ELR (cell line): ENCODE measurements at places on chromosomes 16 and 17.

- no peak for DNase-seq
Measured at GRCh38 chr16:22857296-22858025, 43.5 kb downstream of the HS3ST2 start.

GRCh38 chr16:56625140-56625942 lies at the start of gene MT1E:
MT1E (plus strand) TSS chr16:56625781; CDS start chr16:56625852, 71 bp downstream.
- DNase-seq: peak; percentile 86

DNA sequence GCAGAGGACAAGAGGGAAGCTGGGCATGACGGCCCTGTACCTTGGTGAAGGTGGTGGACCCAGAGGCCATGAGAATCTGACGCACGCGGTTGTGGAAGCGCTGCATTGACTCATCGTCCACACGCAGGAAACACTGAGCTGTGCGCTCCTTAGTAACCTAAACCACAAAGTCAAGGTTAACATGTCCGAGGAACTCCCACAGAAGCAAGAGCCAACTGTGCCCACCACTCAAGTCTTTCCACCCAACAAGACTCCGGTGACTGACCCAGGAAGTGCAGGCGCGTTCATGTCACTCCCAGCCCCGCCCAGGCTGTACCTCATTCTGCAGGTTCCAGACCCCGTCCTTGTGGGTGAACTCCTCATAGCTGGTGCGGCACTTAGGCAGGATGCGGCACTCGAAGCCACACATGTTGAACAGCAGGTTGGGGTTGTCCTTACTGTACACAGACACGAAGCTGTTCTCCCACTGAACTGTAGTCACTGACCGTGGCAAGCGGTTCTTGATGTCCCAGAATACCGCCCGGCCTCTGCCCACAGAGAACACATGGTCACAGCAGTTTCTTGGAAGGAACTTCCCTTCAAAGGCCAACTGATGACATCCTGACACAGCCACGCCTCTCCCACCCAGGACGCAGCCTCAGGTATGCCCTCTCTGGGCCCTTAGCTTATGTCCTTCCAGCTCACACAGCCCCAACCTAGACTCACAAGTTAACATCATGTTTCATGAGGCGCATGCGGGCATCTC lies 11.5 kb downstream of the PRPF8 start:
- DNase-seq: no peak

DNA sequence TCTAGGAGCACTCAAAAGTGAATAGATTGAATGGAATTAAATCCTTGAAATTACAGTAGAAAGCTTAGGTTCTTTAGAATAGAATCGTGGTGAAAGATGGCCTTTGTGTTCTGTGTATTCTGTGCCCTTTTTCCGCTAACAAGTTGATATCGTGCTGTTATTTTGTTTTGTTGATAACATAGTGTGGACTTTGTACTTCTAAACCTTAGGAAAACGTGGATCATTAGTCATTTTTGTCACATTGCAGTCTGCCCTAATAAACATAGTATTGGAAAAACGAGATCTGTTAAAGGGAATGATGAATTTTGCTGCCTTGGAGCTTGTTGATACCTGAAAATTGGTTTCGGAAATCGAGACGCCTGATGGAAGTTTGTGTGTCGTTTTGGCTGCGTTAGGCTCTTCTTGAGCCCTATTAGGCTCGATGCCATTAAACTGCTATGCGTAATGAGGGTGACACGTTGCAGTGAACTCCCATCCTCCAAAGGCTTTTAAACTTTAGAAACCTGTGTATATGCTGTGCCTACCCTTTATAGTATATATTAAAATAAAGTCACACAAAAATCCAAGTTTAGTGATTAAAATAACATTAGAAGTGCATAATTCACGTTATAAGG lies 145.7 kb downstream of the PRKCA start:
- DNase-seq: no peak

- peak; percentile 77 for DNase-seq
Measured at GRCh38 chr17:63785556-63785955, 11.6 kb downstream of the DDX42 start.

GRCh38 chr17:27856676-27857432 lies 36.3 kb downstream of the LYRM9 start:
- no peak for DNase-seq

DNA sequence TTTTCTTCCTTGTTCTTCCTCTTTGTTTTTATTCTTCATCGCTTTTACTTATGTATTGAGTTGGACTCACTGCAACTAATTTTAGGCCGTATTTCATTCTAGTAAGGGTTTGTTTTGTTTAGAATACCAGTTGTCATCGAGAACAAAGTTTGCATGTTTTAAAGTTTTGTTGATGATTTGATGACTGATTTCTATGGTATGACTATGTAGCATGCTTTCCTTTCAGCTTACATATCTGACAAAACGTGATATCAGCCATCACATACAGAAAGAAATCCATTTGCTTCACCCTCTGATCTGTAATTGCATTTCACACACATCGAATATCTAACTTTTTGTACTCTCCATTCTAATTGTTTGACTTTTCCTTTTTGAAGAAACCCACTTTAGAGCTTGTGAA lies 4.0 kb downstream of the PRKCA start:
- DNase-seq: peak; percentile 74

GRCh38 chr16:69314534-69314933 lies 3.4 kb downstream of the VPS4A start:
- no peak for DNase-seq

DNA sequence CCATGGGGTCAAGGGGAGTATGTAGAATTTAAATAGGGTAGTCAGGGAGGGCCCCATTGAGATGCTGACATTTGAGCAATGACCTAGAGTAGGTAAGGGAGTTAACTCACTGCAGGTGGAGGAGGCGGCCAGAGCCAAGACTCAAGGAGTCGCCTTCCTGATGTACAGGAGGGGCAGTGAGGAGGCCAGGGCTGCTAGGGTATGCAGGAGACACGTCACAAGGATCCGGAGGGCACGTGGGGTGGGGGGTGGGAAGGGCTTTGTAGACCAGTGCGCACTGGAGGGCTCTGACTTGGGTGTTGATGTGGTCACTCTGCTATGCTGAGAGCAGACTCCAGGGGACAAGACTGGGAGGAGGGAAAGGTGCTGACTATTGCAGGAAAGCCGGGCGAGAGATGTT lies 37.5 kb downstream of the SPECC1 start:
- no peak for DNase-seq

DNA sequence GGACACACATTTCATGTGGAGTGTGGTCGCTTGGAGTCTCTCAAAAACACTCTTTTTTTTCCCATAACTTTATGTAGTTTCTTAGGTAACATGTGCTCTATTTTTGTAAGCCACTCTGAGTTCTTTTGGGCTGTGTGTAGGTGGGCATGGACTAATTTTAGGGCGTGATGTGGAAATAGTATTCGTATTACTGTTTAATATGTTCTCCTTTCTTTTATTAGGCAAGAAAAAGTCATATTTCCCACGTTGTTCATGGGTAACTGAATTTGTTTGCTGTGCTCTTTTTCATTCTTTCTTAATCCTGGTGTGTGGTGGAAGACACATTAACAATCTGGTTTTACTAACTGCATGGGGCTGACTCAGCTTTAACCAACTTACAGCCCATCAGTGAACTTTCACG lies 27.4 kb downstream of the NDEL1 start:
- no peak for DNase-seq

- peak; percentile 76 for DNase-seq
Measured at GRCh38 chr16:71883849-71884638, at the start of gene ZNF821. ZNF821 (minus strand) TSS chr16:71884182; CDS start chr16:71879946, 4,236 bp downstream.

DNA sequence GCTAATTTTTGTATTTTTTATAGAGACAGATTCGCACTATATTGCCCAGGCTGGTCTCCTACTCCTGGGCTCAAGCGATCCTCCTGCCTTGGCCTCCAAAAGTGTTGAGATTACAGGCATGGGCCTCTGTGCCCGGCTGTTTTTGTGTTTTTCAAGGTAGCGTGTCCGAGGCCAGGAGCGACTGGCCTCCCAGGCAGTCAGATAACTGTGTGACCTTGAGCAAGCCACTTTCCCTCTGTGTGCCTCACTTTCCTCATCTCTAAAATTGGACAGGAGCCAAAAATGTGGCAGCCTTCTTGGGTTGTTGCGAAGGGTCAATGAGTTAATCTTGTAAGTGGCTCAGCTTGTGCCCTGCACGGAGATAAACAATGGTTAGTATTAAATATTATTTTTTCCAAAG lies 2.4 kb downstream of the ABCC1 start:
- no peak for DNase-seq

DNA sequence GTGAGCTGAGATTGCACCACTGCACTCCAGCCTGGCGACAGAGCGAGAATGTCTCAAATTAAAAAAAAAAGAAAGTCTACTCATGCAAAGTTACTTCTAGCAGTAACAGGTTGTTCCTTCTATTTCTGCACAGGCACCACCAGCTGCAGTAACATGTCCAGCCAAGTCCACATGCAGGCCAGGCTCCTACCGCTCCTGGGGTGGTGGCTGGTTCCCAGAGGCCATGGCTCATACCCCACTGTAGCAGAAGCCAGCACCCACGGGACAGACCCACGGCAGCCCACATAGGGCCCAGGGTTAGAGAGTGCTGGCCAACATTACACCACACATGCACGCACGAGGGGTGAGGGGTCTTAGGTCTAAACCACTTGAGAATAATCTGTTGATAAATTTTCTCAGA lies 26.7 kb upstream of the TRAP1 start:
- DNase-seq: no peak

GRCh38 chr17:64947152-64947551 lies 27.9 kb upstream of the LRRC37A3 start:
- no peak for DNase-seq

DNA sequence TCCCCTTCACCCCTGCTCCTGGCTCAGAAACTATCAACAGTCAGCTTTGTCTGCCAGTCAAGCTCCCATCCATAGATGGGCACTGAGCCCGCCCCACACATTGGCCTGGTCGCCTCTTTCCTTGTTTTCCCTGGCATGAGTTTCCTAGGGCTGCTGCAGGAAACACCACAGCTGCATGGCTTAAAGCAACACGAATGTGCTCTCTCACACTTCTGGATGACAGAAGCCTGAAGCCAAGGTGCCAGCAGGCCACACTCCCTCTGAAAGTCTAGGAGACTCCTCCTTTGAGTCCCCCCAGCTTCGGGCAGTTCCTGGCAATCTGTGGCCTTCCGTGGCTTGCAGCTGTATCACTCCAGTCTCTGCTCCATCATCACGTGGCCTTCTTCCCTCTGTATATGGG lies 69.9 kb downstream of the TBC1D16 start:
- DNase-seq: no peak

DNA sequence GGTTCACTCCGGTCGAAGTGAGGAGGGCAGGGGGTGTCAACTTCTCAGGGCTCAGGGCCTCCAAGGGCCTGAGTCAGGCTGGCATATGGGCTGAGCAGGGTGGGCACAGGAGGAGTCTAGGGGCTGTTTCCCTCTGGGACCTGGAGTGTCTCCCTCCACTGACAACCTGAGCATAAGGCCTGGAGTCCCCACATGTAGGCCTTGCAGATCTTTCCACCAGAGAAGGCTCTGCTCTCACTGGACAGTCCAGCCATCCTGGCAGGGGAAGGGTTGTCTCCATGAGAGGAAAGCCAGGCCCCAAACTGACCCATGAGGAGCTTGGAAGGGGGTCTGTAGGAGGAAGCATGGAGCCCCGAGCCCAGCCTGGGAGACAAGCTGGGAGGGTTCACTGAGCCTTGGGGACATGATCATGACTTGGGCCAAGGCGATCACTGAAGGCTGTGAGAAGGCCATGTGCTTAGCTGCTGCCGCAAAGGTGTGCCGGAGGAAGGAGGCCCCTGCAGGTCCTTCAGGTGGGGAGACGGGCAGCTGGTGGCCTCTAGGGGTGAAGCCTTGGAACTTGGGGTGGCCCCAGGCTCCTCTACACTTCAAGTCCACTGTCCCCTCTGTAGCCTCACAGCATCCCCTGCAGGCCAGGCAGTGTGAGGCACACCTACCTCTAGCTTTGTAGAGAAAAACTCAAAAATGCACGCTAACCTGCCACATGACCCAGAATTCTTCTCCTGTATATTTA lies 9.9 kb downstream of the CMTM2 start:
- DNase-seq: peak; percentile 62

- DNase-seq: no peak
Measured at GRCh38 chr17:48547808-48548522, 3.1 kb upstream of the HOXB2 start.

DNA sequence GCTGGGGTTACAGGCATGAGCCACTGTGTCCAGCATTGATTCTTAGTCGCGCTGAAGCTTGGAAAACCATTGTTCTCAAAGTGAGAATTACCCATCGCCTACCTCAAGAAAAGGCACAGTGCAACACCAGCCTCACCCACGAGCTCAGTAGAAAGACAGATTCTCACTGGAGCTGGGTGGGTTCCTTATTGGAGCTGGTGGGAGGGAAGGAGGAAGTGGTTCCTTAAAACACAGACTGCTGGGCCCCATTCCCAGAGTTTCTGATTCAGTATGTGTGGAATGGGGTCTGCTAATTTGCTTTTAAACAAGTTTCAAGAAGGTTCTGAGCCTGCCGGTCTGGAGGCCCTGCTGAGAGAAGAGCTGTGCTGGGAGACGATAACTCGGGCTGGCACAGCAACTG lies 264.7 kb downstream of the ENGASE start:
- DNase-seq: no peak

GRCh38 chr17:5381542-5381941 lies 37.9 kb downstream of the NUP88 start:
- peak; percentile 22 for DNase-seq

DNA sequence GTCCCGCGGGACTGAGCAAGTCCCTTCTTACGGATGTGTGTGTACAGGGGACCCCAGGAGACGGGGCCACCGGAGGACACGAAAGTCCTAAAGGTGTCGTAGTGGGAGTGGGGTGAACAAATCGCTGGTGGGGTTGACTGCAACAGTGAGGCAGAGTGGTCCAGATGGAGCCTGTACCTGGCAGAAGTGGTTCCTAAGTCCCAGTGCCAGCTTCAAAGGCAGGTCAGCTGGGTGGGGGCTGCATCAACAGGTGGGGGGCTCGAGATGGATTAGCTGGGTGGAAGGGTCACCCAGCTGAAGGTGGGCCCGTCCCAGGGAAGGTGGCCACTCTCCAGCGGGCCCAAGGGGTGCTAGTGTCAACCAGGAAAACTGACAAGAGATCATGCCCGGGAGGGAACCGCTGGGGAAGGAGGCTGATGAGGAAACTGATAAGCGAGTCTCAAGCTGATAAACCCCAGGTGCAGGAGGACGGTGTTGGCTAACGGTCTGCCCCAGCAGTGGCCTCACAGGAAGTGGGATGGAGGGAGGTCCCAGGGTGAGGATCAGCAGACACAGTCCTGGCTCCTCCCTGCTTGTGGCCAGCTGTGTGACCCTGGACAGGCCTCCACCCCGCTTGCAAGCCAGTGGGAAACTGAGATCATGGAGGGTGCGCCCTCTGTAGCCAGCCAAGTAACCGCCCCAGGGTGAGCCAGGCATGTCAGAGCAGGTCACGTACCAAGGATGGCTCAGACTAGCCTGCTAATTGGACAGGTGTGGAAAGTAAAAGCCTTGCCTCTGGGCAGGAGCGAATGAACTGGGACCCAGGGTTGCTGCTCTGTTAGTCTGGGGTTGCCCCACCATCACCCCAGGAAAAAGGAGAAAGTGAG lies 1.0 kb downstream of the ORAI3 start:
- DNase-seq: peak; percentile 89

- DNase-seq: no peak
Measured at GRCh38 chr16:11697319-11697718, 29.1 kb downstream of the SNN start.

DNA sequence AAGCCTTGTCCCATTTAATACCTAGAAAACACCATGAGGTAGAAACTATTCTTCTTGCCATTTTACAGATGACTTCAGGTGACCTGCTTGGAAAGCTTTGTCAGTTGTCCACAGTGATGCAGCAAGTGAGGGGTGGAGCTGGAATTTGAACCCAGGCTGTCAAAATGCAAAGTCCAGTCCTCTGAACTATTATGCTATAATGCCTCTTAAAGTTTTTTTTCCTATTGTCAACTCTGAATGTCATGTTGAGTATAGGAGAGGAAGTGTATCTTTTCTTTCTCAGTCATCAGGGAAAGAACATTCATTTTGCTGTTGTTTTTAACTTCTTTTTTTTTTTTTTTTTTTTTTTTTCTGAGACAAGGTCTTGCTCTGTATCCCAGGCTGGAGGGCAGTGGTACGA lies 525.6 kb downstream of the XYLT1 start:
- no peak for DNase-seq
